Stimulated activated CD4-positive, alpha-beta T cell treated with anti-CD3 and anti-CD28 coated beads, Interleukin-4, amount 100 ng/mL, for 48 hours (primary cell): ENCODE measurements at places on chromosomes 5 and 9.

GRCh38 chr9:93128715-93129224, 5.3 kb downstream of the NINJ1 start:
- no peak for DNase-seq

DNA sequence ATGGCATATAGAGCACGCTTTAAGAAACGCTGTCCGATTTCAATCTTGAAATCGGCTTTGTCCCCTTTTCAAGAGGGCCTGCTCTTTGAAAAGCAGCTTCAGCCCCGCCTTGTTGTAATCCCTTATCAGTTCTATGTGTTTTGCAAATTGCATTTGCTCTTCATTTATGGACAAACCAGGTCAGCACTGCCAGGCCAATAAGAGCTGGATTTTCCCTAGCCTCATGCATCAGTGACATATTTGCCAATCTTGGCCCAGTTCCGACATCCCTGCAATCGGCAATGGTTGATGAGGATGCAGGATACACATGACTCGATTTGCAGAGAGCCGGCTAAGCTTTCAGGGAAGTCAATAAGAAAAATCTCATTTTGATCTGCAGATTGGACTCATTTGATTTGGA, 529.1 kb upstream of the CLINT1 start:
- DNase-seq: no peak

- no peak for DNase-seq
These were observed 70.5 kb downstream of the SMIM23 start for GRCh38 chr5:171855798-171856763.

DNA sequence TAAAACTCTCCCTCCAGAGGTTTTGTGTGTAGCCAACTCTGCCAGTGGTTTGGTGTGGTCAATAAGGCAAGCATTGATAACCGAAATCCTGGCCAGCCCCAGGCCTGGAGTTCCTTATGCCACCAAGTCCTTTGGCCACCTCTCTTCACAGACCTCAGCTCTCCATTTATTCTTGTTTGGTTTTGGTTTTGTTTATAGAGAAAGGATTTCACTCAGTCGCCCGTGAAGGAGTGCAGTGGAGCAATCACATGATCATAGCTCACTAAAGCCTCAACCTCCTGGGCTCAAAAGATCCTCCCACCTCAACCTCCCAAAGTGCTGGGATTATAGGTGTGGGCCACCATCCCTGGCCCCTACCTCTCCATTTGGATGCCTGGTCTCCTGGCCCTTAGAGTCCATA, 55.4 kb upstream of the PPARGC1B start:
- no peak for DNase-seq

- no peak for DNase-seq
These were observed 9.9 kb downstream of the LCN1 start for GRCh38 chr9:135531096-135531495.

- no peak for DNase-seq
These were observed 4.0 kb downstream of the ZBED3 start for GRCh38 chr5:77083088-77083487.

- DNase-seq: no peak
These were observed 5.7 kb downstream of the CMBL start for GRCh38 chr5:10301842-10302610.

- DNase-seq: no peak
These were observed 184.7 kb upstream of the PPP1R26 start for GRCh38 chr9:135294836-135295235.

DNA sequence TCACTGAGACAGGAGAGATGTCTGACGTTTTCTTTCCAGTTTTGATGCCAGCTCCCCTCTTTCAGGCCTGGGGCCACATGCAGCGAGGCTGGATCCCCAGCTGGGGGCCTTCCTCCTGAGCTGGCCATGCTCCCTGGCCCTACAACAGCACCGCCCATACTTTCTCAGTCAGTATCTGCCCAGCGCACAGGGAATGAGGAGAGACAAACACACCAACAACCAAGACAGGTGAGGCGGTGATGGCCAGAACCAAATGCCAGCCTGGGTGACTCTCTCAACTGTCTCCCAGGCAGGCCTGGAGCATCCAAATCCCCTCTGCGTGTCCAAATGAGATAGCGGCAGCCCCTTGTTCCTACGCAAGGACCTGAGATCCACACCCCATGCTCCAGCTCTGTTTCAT, 109.6 kb downstream of the ROR2 start:
- no peak for DNase-seq

- no peak for DNase-seq
These were observed 1089.2 kb downstream of the PTPRD start for GRCh38 chr9:9523476-9524139.

GRCh38 chr5:151799407-151799806, 27.7 kb downstream of the G3BP1 start:
- DNase-seq: no peak

- no peak for DNase-seq
These were observed 2118.6 kb upstream of the C9orf72 start for GRCh38 chr9:29691758-29692407.

GRCh38 chr5:41507501-41507900, 2.9 kb downstream of the PLCXD3 start:
- DNase-seq: no peak

DNA sequence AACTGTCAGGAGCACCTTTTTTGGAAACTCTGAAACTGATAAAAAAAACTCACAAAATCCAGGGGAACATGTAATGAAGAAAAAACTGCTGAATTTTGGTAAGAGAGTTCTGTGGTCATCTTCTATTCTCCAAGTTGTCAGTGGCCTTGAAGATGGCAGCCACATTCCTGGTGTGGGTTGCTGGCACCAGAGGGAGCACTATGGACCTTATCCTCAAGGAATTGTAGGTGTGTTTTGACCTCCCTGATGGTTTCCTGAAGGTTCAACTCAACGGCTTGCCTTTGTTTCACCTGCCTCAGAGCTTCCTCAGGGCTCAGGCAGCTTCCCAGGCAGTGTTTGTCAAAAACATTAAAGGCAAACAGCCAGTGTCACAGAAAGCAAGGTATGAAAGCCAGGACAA, 2.2 kb upstream of the SLC38A9 start:
- no peak for DNase-seq

DNA sequence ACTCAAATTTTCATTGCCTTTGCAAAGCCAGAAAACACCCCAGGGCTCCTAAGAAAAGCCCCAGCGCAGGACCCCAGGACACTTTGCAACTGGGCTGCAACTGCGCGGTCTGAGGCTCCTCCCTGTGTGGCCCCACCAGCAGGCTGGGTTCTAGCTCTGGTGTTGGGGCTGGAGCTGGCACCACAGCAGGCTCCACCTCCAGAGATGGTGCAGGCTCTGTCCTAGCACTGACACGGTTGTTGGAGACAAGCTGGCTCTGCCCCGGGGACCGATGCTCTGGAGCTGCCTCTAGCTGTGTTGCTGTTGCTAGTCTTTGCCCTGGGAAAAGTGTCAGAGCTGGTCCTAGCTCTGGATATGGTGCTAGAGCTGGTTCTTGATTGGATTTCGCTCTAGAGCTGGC, 13.6 kb downstream of the LCN10 start:
- no peak for DNase-seq

DNA sequence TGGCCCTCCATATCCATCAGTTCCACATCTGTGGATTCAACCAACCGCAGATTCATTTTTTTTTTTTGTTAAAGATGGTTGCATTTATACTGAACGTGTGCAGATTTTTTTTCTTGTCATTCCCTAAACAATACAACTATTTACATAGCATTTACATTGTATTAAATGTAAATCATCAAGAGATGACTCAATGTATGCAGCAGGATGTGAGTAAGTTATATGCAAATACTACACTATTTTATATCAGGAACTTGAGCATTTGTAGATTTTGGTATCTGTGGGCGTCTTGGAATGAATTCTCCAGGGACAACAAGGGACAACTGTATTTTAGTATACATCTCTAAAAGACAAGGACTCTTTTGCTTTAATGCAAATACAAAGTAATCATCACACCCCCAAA, 299.2 kb upstream of the ZNF608 start:
- DNase-seq: no peak

DNA sequence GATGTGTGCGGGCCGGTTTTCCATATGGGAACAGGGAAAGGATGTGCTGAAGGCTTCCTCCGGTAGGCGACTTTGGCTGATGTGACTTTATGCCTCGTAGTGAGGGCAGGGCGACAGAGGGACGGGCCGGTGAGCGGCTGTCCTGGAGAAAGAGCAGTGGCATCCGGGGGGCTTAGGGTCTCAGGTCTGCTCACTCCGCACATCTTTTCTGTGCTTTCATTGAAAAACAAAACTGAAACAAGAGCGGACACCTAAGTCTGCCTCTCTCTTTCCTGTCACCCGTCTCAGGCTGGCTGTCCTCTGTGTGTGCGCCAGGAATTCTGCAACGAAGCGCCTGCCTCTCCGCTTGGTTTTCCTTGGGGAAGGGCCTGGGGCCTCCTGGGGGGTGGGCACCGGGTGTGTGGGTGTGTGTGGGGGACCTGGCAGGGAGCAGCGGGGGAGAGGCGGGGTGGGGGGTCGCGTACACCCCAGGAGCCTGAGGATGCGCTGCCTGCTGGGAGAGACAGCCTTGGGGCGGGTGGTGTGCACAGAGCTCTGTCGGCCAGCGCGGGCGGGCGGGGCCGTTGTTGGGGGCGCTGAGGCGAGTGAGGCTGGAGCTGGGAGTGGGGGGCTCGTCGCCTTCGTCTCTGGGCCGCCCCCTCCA, 580 bp upstream of the PRRX2 start:
- no peak for DNase-seq

DNA sequence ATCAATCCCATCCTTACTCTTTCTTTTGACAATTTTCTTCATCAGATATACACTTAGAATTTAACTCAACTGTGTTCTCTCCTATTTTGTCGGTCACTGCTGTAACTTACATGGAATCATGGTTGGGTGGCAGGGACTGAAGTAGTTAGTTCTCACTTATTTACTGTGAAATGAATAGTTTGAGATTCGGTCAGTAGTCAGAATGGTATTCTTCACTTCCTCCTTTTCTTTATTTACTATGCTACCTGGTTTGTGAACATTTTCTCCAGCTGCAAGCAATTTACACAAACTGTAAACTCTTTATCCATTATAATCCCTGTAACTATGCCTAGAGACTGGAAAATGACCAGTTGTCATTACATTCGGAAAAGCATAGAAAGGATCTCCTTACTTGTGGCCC, 41.5 kb upstream of the GDNF start:
- DNase-seq: no peak

DNA sequence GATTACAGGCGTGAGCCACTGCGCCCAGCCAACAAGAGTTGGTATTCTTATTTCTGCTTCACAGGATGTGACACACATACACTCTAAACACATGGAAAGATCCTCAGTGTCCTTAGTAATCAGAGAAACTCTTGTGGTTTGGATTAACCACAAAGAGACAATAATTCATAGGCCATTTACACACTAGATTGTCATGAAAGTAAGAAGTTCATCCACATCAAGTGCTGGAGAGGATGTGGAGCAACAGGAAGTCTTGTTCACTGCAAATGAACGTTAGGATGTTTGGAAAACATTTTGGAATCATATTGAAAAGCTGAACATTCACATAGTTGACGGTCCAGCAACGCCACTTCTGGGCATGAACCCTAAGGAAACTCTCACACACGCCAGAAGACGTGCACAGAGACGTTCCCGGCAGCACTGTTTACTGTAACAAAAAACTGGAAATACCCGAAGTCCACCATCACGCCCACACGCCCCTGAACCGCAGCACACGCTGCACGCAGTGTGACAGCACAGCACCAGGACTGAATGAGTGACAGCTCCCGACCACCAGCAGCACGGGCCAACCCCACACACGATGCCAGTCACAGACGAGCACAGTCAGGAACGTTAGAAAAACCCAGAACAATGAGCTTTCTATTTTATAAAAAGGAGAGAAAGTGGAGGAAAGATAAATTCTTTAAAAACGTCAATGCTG, 87.6 kb downstream of the COL23A1 start:
- DNase-seq: no peak

GRCh38 chr5:111255169-111255568, 31.0 kb downstream of the CAMK4 start:
- DNase-seq: no peak

DNA sequence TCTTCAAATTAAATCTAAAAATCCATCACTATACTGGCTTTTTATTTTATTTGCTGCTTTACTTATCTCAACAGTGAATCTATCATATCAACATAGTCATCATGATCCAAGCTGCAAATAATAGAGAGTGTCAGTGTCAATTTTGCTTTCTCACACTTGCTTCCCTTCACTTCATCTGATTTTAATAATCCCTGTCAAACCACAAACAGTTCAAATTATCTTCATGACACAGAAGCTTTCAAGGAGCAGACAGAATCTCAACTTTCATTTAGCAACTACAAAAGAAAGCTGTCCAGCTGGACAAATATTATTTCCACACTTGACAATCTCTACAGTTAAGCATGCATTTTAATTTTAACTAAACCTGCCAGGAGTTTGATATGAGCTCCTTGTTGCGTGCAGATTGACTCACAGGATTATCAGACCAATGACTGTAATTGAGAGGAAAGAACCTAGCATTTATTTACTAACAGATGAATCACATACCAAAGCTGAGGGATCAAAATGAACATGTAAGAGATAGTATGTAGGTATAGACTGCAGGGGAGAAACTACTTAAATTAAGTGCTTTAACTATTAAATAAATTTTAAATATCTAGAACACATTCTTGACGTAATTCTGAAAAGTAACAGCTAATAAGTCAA, 56.0 kb downstream of the KIAA0825 start:
- DNase-seq: no peak

- DNase-seq: no peak
These were observed 91.2 kb downstream of the IRX2 start for GRCh38 chr5:2660315-2660714.

DNA sequence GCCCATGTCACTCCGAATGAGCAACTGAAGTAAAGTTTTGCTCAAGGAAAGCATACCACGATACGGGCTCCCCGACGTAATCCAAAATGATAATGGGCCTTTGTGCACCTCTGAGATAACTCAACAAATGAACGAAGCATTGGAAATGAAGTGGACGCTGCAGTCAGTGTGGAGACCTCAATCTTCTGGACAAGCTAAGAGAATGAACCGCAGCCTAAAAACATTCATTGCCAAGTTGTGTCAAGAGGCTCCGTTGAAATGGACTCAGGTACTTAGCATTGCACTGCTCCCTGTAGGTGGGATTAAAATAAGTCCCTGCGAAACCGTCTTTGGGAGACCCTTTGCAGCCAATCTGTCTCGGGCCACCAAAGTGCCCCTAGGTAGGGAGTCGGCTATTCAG, 3.9 kb upstream of the LCN9 start:
- no peak for DNase-seq

- no peak for DNase-seq
These were observed 70.6 kb downstream of the MAST4 start for GRCh38 chr5:66666778-66667177.

- no peak for DNase-seq
These were observed 100.0 kb upstream of the NREP start for GRCh38 chr5:111856876-111857466.

- DNase-seq: no peak
These were observed 90.5 kb downstream of the RASEF start for GRCh38 chr9:82972446-82972845.

GRCh38 chr9:27358007-27358406, 61.1 kb upstream of the EQTN start:
- DNase-seq: no peak
